ENCODE measurements at places on chromosomes 12 and 14. TPM values are rescaled to one million over a fixed set of nuclear protein-coding genes. Genes with fewer than 3 reads are reported as not detected.

- H3K4me3 ChIP-seq, result no peak overlapping the region
- DNase-seq, result peak; percentile 94
- no peaks in the 10 kb centered on the region for H3K27me3 ChIP-seq
- H3K27ac ChIP-seq, result no peak overlapping the region
- no peaks in the 10 kb centered on the region for H3K36me3 ChIP-seq
Measured at GRCh38 chr14:78970677-78971076, 800.5 kb downstream of the NRXN3 start.

- no peaks in the 10 kb centered on the region for H3K36me3 ChIP-seq
- H3K4me3 ChIP-seq, result no peak overlapping the region
- DNase-seq, result no peak
- H3K27ac ChIP-seq, result peak overlapping the region; percentile 18
- H3K27me3 ChIP-seq, result no peaks in the 10 kb centered on the region
Measured at GRCh38 chr14:91032248-91032647, 28.2 kb downstream of the RPS6KA5 start.

DNA sequence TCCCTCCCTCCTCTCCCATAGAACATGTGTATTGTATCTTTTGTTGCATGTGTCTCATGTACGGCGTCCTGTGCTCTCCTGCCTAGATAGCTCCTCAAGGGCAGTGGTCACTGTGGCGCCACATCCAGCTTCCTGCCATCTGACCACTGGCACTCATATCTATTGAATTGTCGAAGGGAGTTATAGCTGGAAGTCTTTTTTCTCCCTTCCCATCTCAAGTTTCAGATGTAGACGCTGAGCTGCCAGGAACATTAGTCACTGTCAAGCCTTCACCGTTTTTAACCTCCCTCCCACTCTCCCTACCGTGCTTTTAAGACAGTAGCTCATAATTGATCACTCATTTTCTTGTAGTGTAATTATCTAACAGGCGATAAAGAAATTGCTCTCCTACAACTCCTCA is 33.0 kb downstream of the MTHFD1 start:
- no peaks in the 10 kb centered on the region for H3K27me3 ChIP-seq
- peak; percentile 45 for DNase-seq
- no peak overlapping the region for H3K27ac ChIP-seq
- no peaks in the 10 kb centered on the region for H3K4me1 ChIP-seq
- no peak overlapping the region for H3K4me3 ChIP-seq

DNA sequence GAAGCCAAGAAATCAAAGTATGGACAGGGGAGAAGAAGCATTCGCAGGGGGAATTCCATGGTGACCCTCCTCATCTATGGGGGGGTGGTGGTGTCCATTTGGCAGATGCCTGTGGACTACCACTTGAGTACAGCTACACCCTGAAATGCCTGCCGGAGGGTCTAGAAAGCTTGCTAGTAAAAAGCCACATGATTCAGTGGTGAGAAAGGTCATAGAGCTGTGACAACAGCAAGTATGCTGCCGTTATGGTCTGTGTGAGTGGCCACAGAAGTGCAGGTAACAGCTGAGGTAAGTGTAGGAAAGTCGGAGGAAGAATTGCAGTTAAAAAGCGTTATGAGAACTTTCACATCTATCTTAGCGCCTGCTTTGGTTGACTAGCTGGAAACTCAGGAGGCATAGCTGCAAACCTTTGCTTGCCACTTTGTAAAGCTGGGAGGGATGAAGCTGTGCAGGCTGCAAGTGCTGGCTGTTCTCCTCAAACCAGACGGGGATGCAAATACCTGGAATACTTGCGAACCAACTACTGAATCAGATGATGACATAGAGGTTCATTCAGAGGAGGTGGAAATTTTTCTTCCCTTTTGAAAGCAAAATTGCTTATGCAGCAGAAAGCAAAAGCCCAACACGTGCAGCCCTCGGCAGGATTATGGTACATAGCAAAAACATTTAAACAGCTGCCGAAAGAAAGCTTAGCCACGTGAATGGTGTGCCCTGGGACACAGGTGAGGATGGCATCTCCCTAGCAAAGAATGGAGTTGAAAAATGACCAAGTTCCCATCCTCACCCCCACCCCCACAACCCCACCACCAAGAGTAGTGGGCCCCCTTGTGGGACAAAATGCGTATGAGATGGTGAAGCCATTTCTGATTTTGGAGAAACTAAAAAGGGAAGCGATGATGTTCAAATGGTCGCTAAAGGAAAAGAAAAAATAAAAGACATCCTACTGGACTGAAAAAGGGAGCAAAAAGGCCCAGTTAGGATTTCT is 287.0 kb downstream of the RERGL start:
- H3K4me3 ChIP-seq, result no peak overlapping the region
- H3K27ac ChIP-seq, result no peak overlapping the region
- H3K36me3 ChIP-seq, result no peaks in the 10 kb centered on the region

L3HYPDH gene
- 31.9 TPM for total RNA-seq
